ENCODE measurements at places on chromosomes 1 and 21. TPM values are rescaled to one million over a fixed set of nuclear protein-coding genes. Genes with fewer than 3 reads are reported as not detected.

Gene SPATA21
- polyA plus RNA-seq: 0.14 TPM

Gene UBXN10
- polyA plus RNA-seq: 2.5 TPM

Gene OR2L3
- not detected for polyA plus RNA-seq

Gene TP73
- polyA plus RNA-seq: 1.7 TPM

Gene MAP1LC3C
- polyA plus RNA-seq: 0.53 TPM

Gene AIM2
- polyA plus RNA-seq: 0.47 TPM
